ENCODE measurements at places on chromosomes 7 and 10. TPM values are rescaled to one million over a fixed set of nuclear protein-coding genes. Genes with fewer than 3 reads are reported as not detected.

KCND2 gene
- 2.1 TPM for total RNA-seq

DNA sequence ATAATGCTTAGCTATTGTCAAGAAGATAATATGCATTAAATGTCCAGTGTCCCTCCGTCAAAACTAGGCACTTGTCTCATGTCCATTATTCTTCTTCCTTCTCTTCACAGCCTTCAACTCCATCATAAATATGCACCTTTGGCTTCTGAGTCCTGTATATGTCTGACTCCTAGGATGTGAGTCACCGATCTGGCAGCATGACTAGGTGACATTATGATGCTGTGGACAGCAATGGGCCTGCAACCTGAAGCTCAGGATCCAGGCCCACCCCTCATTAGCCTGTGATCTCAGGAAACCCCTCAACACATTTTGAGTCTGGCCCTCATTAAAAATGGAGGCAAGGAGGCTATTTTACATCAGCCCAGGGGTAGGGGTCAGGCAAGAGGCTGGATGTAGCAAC, 362.5 kb upstream of the ZMIZ1 start:
- no peak overlapping the region for H3K27ac ChIP-seq
- no peaks in the 10 kb centered on the region for H3K36me3 ChIP-seq
- no peaks in the 10 kb centered on the region for H3K4me1 ChIP-seq
- no peaks in the 10 kb centered on the region for H3K27me3 ChIP-seq

GRCh38 chr10:104254493-104255310, at the start of gene GSTO1:
Gene GSTO1, plus strand, starts transcription at chr10:104254892. Its CDS starts 37 bp downstream, at chr10:104254929.
- peak within 1 kb of the TSS; percentile 90 for H3K4me3 ChIP-seq
- H3K4me1 ChIP-seq, result peaks cover 43% of the 10 kb centered on the region
- H3K36me3 ChIP-seq, result peaks cover 2% of the 10 kb centered on the region
- no peaks in the 10 kb centered on the region for H3K27me3 ChIP-seq

DNA sequence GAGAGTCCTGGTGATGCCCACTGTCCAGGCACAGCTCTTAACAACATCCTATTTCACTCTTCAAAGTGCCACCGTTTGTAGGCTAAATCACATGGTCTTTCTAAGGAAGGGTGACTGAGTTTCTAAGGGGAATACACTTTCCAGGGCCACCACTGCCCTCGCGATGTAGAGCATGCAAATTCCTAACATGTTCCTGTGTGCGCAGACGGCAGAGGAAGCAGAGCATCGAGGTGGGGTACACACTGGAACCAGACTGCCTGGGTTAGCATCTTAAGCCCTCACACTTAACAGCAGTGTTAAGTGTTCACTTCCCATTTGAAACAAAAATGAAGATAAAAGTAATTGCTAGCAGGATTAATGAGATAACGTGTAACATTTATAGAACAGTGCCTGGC, 3.0 kb downstream of the VOPP1 start:
- DNase-seq, result no peak
- H3K27ac ChIP-seq, result no peak overlapping the region
- no peak overlapping the region for H3K4me3 ChIP-seq
- H3K36me3 ChIP-seq, result no peaks in the 10 kb centered on the region

GRCh38 chr10:132978542-132978941, 36.2 kb upstream of the CFAP46 start:
- H3K36me3 ChIP-seq, result no peaks in the 10 kb centered on the region
- no peak overlapping the region for H3K27ac ChIP-seq
- H3K27me3 ChIP-seq, result no peaks in the 10 kb centered on the region
- no peaks in the 10 kb centered on the region for H3K4me1 ChIP-seq
- DNase-seq, result no peak
- no peak overlapping the region for H3K4me3 ChIP-seq

DNA sequence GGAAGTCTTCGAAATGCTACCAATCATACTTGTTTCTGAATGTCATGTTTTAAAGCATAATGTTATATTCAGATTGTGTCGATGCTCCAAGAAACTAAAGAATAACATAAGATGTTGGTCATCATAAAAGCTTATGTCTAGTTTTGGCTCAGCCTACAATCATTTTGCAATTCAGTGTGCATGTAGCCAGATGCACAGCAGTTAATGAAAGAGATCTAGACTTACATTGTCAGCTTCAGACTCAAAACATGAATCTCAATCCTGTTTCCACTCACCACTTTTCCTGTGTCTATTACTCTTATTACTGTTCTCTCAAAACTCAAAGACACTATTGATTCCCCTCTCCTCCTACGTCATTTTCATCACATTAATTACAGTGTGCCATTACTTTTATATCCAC, 21.4 kb downstream of the TMEM196 start:
- H3K27ac ChIP-seq, result no peak overlapping the region
- no peaks in the 10 kb centered on the region for H3K36me3 ChIP-seq
- DNase-seq, result no peak

Data from thyroid gland (tissue), 4 donors.